ENCODE measurements at places on chromosomes 7 and 10.

DNA sequence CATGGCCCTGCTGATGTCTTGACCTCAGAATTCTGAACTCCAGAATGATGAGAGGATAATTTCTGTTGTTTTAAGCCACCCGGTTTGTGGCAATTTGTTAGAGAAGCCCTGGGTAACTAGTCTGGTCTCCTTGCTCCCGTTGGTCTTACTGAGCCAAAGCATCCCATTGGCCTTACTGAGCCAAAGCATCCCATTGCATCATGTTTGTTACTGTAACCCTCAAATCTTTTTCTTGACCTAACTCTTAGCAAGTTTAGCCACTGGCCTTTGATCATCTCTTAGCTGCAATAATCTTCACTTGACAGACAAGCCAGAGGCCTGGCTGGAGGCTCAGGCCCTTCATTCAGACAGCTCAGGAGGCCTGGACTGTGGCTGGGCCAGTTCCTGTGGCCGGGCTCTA, 21.8 kb downstream of the TBXAS1 start:
- no peak for DNase-seq

- peak; percentile 65 for DNase-seq
Observed at GRCh38 chr10:59240582-59241183, 64.2 kb downstream of the PHYHIPL start.

DNA sequence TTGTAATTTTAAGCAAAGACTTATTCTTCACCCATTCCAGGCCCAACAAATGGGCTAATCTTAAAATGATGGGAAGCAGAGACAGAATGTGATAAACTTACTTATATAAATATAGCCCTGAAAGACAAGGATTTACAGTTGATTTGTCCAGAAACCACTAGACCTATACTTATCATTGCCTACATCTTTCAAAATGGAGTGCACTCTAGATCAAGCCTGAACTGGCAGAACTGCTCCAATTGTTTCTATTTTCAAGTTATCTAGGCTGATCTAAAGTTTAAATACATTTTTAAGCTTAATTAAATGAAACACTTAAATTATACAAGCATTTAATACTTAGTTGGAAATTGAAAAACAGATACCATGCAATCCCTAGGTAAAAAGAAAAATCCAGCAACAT, 24.9 kb upstream of the PALS2 start:
- DNase-seq = no peak

DNA sequence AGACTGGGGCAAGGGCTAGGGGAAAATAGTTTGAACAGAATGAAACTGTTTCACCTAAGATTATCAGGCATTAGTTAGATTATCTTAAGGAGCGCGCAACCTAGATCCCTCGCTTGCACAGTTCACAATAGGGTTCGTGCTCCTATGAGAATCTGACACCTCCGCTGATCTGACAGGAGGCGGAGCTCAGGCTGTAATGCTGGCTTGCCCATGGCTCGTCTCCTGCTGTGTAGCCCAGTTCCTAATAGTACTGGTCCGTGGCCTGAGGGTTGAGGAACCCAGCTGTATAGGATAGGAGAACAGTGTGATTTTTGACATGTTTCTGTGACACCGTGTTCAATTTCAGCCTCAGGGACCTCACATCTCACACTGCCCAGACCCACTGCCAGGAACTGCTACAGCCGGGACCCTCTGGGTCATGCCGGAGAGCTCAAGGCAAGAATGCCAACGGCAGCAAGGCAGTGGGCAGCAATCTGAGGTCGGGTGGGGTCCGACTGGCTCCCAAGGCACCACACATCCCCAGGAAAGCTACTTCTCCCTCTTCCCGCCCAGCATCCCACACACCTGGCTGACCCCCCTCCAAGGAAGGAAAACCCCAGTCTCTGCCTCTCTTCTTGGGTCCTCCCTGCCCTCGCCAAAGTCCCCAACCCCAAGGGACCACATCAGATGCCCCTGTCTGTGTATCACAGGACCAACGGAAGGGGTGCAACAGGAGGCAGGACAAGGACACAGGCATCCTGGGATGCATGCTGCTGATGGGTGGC, 31.7 kb downstream of the CAMK2B start:
- no peak for DNase-seq

DNA sequence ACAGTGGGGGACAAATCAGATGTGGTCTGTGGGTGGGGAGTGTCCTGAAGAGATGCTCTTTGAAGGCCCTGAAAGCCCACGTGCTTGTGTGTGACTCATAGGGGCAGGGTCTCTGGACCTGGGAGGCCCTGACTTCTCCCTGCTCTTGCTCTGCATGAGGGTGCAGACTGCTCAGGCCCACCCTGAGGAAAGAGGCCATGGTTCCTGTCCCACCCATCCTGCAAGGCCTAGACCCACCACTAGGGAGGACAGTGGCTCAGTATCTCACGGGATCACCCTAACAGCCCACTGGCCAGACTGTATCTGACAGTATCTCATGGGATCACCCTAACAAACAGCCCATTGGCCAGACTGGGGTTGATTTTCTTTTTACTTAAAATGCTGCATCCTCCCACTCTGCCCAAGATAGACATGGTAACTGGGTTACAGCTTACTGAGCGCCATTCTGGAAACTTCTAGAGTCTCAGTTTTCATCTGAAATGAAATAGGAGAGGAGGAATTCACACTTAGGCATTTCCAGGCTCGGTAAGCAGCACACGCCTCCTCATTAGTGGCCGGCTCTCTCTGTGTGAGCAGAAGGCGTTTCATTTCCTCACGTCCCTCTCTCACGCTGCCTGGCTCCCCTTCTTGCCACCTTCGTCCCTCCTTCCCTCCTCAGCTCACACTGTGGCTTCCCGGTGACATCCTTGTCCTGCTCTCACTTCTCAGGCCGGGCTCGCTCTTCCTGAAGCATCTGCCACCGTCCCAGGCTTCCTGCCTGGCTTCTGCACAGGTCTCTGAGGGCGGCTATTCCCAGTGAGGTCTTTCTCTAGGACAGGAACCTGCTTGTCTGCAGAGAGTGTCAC, 242.6 kb downstream of the GLRX3 start:
- DNase-seq = no peak

DNA sequence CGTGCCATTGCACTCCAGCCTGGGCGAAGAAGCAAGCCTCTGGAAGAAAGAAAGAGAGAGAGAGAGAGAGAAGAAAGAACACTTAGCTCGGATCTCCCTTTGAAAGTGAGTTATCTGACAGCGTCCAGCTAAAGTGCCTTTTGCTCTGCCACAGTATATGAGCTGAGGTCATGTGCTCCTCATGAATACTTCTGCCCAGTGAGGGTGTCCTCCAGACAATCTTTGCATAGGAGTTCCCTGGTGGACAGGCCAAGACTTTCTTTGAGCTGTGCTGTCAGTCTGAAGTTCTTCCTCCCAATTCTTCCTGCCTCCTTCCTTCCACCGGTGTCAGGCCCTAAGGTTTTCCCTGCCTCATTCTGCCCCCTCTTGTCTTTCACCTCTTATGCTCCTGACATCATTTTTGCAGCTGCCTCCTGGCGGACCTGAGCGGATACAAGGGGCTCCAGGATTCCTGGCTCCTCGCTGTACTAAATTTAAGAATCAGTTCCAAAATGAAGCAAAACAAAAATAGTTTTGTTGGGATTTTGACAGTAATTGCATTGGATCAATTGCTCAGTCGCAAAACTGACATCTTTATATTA, 31.9 kb downstream of the XRCC2 start:
- no peak for DNase-seq

GRCh38 chr7:69211739-69212138, 386.5 kb upstream of the AUTS2 start:
- no peak for DNase-seq

GRCh38 chr10:58352956-58353610, 18.3 kb downstream of the UBE2D1 start:
- no peak for DNase-seq

DNA sequence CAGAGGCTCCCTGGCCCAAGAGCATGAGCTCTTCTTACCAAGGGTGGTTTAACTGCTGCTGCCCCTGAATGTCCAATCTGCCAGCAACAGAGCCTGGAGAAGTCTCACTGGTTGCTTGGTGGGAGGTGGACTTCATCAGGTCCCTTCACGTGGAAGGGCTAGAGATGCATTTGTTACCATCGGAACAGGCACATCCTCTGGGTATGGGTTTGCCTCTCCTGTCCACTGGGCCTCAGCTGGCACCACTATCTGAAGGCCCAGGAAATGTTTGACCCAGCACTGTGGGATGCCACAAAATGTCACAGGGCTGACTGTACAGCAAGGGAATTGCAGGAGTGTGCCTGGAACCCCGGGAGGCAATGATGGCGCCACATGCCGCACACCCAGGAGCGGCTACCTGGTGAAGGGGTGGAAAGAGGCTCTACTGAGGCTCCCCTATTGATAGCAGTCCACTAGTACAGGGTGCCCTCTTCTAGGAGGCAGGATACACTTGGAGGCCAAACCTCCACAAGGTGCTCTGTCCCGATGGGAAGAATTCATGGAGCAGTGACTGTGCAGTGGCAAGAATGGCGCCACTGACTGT, 603.1 kb upstream of the MGMT start:
- DNase-seq = no peak

Measured in suppressor macrophage treated with lipopolysaccharide for 4 hours (primary cell).